NCI-H69 (cell line): ENCODE measurements at places on chromosomes 3 and 15.

DNA sequence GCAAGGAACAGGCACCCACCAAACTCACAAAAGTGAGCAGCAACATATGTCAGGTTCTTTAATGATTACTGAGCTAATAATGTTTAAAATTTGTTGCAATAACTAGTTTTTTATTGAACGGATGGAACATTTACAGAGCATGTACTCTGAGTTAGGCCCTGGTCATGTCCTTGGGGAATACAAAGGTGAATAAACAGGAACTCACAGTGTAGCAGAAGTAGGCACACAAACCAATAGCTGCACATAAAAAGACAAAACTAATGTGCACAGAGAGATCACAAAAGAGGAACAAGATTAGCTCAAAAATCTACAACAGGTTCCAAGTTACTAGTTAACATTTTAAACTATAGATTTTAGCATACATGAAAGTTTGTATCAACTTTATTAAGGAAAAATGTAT, 505.3 kb upstream of the PPP2R3A start:
- no peak for DNase-seq

DNA sequence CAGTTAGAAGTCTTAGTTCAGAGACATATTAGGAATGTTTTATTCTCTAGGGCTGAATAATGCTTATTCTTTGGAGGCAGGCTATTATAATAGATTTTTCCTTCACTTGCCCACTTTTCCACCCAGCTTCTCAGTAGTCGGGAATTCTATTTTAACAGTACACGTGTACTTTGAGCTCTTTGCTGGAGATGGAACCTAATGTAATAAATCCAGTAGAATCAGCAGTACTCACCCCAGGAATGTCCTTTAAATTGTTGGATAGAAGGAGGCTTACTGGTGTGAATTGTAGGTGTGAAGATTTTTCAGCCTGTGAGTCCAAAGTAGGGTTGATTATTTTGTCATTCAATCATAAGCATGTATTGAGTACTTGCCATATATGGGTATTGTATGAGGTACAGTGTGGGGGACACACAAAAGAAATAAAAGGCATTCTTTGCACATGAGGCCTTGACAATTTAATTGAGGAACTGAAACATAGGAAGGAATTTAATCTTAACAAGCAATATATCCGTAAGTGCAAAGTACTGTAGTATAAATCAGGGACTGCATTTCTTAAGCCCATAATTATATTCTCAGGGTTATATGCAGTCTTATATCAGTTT, 29.5 kb upstream of the MGA start:
- no peak for DNase-seq

DNA sequence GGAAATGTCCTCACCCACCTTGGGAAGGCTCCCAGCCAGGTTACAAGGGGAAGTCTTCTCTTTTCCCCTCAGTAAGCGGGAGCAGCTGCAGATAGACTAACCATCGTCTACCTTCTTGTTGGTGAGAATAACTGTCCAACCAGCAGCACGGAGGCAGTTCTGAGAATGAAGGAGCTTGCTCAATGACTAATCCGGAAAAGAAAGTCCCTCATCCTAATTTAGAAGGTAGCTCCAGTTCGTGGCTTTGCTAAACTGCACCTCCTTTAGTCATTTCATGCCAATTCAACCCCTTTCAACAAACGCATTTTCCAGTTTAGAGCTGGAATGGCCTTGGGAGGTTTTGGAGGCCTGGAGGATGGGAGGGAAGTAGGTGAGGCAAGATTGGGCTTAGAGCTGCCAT, 527.4 kb upstream of the PROK2 start:
- DNase-seq, result no peak

GRCh38 chr3:161310649-161311423, 60.5 kb downstream of the SPTSSB start:
- DNase-seq, result no peak

DNA sequence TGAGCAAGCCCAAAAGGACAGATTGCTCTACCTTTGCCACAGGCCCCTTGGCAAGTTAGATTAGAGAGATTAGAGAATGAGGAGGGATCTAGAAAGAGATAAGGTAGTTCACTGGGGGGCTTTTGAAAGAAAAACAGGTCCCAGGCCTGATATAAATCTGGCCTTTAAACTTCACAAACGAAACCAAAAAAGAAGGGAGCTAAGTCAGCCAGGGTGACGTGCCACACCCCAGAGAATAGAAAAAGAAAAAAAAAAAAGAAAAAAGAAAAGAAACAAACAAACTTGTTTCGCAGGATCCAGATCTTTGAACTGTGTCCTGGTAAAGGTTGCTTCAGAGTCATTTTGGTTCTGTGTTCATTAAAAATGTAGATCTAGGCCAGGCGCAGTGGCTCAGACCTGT, 3.6 kb downstream of the KAT2B start:
- no peak for DNase-seq

- DNase-seq, result no peak
Measured at GRCh38 chr15:63834500-63835210, 907 bp upstream of the HERC1 start.

- DNase-seq, result no peak
Measured at GRCh38 chr15:34018021-34018645, 20.9 kb downstream of the AVEN start.

GRCh38 chr3:167437428-167438139, 36.3 kb downstream of the SERPINI2 start:
- no peak for DNase-seq

DNA sequence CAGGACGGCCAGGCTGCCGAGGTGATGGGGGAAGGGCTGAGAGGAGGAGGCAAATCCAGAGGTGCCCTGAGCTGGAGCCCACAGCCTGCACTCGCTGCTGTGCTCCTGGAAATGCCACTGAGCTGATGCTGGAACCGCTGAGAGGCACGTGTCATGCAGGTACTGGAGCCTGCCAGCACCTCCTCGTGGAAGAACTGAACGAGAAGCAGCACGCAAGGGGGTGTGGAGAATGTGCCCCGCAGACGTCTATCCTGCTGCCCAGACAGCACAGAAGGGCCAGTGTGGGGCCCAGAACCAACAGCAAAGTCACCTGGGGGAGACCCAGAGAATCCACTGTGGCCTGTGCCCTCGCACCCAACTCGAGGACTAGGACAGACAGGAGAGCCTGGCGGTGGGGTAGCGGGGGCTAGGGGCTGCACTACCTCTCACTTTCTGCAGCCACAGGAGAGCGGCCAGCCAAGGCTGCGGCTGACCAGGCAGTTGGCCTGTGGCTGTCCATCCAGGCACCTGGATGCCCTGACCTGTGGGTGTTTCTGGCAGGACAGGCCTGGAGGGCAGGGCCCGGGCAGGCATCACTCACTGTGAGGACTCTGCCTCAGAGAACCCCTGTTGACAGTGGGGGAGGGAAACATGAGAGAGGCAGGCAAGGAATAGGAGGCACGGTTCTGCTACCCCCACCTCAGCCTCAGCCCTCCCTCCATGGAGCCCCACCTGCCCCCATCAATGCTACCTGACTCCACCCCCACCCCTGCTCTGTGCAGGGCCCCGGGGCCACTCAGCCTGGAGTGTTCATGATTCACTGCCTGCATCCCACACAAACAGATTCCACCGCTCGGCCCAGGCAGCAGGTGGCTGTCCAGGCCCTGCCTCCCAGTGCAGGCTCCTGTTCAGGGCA, 213.1 kb downstream of the TBC1D2B start:
- no peak for DNase-seq

- DNase-seq, result peak; percentile 91
Measured at GRCh38 chr15:39580117-39580484, 778 bp upstream of the THBS1 start.

- DNase-seq, result no peak
Measured at GRCh38 chr15:57782731-57783130, 76.2 kb downstream of the POLR2M start.

- DNase-seq, result peak; percentile 58
Measured at GRCh38 chr3:178586076-178586475, 49.8 kb downstream of the KCNMB2 start.

DNA sequence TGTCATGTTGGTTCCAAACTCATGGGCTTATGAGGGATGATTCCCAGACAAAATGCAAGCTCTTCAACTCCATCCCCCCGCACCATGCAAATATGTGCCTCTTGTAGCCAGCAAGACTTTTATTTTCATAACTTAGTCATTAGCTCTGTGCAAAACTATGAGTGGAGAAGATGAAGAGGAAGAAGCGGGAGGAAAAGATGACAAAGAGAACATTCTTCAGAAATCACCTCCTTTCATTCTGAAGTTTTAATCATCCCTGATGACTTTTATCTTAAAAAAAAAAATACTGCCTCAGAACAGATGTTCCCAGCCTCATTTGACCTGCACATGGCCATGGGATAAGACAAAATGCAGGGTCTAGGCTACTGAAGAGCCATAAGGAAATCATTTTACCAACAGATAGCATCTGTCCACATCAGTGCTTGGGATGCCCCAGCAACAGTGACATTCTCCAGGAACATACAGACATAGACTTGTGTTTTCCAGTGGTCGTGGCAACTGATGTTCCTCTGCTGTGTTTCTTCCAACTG, 145.5 kb downstream of the WNT5A start:
- no peak for DNase-seq

DNA sequence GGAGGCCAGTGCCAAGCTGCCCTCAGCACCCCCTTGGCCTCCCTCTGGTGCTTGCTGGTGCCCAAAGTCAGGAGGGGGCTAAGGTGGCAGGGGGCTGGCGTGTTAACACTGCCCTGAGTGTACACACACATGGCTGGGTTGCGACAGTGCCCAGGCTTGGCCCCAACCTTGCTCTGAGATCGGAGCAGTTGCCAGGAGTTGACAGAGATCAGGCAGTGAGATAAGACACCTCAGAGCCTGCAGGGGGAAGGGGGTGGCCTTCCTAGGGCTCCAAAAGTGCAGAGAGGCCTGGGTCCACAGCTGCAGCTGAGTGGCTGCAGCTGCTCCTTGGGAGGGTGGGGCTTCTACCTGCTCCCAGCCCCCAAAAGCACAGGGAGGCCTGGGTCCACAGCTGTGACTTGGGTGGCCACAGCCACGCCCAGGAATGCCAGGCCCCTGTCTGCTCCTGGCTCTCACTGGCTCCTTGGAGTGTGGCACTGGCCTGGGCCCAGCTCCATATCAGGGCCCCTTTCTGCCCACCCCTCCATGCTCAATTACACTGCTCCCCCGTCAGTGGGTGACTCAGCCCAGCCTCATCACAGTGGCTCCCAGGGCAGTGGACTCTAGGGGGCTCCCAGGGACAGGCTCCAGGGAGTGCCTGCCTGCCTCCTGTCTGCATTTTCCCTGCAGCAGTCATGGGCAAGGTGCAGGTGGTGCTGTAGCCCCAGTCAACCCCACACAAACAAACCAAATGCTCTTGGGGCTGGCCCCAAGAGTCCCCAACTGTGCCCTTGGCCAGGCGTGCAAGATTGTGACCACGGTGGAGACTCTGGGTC, 56.4 kb upstream of the C15orf39 start:
- DNase-seq, result no peak

DNA sequence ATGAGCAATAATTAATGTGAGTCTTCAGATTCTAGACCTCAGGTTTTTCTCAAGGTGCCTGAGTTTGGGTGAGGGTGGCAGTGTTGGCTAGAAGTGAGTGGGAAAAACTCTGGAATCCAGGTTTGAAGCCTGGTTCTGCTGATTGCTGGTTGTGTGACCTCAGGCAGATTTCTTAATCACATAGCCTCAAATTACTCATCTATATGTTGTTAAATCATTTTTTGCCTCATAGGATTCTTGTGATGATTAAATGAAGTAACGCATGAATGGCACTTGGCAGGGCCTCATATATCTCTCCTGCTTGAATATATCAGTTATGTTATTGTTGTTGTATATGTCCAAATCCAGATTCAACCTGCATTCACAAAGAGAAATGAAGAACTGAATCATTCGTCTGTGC, 60.5 kb downstream of the NR2F2 start:
- no peak for DNase-seq
